ENCODE measurements at places on chromosomes 12 and 14. TPM values are rescaled to one million over a fixed set of nuclear protein-coding genes. Genes with fewer than 3 reads are reported as not detected.

The CMA1 gene
- total RNA-seq = not detected

The IAPP gene
- not detected for total RNA-seq

The KLHL33 gene
- 1.5 TPM for total RNA-seq

The EML5 gene
- 6.5 TPM for total RNA-seq

The RNU4-1 gene
- under 0.01 TPM for total RNA-seq

The EIF2S3B gene
- total RNA-seq = 0.47 TPM

The PIWIL1 gene
- 0.35 TPM for total RNA-seq

The KRT79 gene
- total RNA-seq = not detected

The KRT81 gene
- total RNA-seq = not detected

The KRT78 gene
- not detected for total RNA-seq

The SOX5 gene
- total RNA-seq = 25.2 TPM

The COPS7A gene
- total RNA-seq = 47.0 TPM

The CHD8 gene
- total RNA-seq = 76.8 TPM

The KRT72 gene
- total RNA-seq = not detected

The PFDN5 gene
- total RNA-seq = 462 TPM

The NFATC4 gene
- total RNA-seq = 53.0 TPM

The GALNT16 gene
- 5.8 TPM for total RNA-seq

The OR4E2 gene
- not detected for total RNA-seq

The SERPINA3 gene
- total RNA-seq = 0.29 TPM

The KRT5 gene
- total RNA-seq = 2.6 TPM

The KLRC3 gene
- total RNA-seq = not detected

The RPGRIP1 gene
- total RNA-seq = 1.1 TPM

The NGB gene
- total RNA-seq = not detected

The RAD9B gene
- total RNA-seq = 0.93 TPM

The FOXN4 gene
- total RNA-seq = 0.29 TPM

The COL2A1 gene
- total RNA-seq = 29.5 TPM

The TAS2R9 gene
- total RNA-seq = not detected

The TMEM253 gene
- total RNA-seq = 0.35 TPM

The ACOT4 gene
- 2.4 TPM for total RNA-seq

The CRIP2 gene
- 147 TPM for total RNA-seq
